ENCODE measurements at places on chromosomes 12 and 14.

DNA sequence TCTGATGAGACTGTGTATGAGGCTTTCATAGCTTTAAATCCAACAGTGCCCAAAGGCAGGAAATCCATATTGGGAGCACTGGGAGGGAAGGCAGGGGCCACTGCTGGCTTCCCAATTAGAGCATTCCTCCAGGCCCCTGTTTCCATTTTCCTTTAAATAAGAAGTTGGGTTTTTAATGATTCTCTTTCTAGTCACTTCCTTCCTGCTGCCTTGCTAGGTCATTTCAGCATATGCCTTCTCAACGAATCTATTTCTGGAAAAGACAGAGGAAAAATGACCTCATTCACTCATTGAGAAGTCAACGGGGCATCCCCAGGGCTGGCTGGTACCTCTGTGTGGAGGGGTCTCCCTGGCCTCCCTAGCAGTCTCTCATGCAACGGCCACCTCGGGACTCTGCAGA, 43.5 kb downstream of the IGF1 start:
- DNase-seq: no peak

GRCh38 chr12:79782172-79782900, 91.6 kb upstream of the PAWR start:
- DNase-seq: no peak

DNA sequence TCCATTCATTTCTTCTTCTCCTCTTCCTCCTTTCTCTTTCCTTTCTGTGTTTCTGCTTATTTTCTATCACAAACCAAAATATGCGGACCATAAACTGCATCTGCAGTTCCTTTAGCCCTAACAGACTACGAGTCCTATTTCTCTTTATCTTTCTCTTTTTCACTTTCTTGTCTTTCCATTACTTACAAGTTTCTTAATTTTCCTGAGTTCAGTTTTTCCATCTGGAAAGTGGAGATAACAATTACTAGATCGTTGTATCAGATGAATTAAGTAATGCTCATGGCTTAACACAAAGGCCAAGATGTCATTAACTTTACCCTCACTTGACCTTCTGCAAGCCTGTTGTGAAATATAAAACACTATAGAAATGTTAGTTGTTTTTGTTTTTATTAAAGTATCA, 983 bp upstream of the COPS7A start:
- no peak for DNase-seq

DNA sequence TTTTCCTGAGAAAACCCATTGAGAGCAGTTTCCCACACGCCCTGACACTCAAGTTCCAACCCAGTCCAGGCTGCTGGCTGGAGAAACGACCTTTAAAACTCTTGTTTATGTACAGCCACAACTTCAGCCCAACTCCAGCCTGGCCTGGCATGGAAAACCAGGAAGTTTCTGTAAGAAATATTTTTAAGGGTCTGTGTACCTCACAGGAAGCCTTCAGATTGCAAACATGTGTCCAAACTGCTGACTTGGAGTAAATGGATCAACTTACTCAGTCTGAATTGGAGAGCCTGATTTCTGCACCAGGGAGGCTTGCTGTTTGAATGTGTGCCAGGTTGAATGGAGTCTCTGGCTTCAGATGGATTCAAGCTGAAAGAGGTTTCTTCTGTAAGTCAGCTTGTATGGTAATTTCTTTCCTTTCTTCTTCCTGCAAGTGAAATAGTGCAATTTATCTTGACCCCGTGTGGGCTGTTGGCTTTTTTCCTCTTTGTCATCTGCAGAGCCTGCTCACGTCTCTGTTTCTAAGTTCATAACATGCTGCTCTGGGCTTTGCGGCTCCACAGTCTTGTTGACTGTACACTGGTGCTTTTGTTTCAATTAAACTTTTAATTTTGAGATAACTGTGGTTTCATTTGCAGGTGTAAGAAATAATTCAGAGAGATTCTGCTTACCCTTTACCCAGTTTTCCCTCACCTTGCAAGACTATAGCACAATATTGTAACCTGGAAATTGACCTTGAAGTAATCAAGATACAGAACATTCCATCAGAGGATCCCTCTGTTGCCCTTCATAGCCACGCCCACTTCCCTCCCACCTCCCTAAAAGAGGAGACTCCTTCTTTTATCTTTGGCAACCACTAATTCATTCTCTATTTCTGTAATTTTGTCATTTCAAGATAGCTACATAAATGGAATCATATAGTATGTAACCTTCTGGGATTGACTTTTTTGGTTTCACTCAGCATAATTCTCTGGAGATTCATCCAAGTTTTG, 109.7 kb upstream of the PRMT8 start:
- DNase-seq: no peak

- peak; percentile 89 for DNase-seq
Observed at GRCh38 chr12:47881826-47882427, 22.9 kb downstream of the VDR start.

DNA sequence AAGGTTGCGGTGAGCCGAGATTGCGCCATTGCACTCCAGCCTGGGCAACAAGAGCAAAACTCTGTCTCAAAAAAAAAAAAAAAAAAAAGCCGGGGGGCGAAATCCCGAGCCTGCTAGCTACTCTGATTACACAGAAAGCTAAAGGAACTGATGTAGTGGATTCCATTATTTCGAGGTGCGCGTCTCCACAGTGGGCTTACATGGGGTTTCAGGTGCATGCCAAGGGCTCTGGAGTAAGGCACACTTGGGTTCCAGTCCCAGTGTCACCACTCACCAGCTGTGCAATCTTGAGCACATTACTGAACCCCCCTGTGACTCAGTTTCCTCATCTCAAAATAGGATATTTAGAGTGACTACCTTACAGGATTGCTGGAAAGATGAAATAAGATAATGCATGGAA, 1.7 kb upstream of the RAB15 start:
- no peak for DNase-seq

- no peak for DNase-seq
Observed at GRCh38 chr12:123888989-123889388, 83.6 kb downstream of the CCDC92 start.

GRCh38 chr12:122659579-122659978, 43.6 kb downstream of the HCAR2 start:
- DNase-seq: no peak

DNA sequence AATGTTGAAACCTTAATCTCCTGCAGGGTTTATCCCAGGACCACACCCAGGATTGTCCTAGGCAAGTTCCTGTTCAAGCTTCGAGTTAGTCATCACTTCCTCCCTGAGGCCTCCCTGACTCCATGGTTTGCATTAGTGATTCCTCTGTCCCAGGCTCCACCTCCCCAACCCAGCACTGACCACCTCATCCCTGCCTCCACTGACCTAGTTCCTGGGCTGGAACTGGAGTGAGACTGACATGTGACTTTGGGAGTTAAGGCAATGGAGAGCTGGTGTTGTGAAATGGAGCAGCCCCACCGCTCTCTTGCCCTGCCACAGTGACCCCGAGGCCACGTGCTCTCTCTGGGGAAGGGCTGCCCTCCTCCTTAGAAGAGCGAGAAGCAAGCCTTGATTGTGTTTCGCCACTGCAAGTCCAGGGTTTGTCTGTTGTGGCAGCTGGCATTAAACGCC, 15.8 kb upstream of the DTX1 start:
- peak; percentile 32 for DNase-seq

GRCh38 chr14:99025418-99025817, 246.6 kb downstream of the BCL11B start:
- no peak for DNase-seq

DNA sequence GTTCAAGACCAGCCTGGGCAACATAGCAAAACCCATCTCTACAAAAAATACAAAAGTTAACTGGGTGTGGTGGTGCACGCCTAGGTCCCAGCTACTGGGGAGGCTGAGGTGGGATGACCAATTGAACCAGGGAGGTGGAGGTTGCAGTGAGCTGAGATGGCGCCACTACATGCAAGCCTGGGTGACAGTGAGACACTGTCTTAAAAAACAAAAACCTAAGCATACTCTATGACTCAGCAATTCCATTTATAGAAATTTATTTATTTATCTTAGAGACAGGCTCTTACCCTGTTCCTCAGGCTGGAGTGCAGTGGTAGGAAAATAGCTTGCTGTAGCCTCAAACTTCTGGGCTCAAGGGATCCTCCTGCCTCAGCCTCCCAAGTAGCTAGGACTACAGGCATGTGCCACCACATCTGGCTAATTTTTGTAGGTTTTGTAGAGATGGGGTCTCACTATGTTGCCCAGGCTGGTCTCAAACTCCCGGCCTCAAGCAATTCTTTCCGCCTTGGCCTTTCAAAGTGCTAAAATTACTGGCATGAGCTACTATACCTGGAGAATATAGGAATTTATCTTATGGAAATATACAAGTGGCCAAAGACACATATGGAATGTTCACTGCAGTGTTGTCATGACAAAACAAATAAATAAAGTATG, 43.3 kb downstream of the NCKAP5L start:
- DNase-seq: no peak

GRCh38 chr14:90839024-90839888, 23.0 kb upstream of the TTC7B start:
- peak; percentile 86 for DNase-seq
